HL-60 (cell line): ENCODE measurements at places on chromosomes 6 and 20.

DNA sequence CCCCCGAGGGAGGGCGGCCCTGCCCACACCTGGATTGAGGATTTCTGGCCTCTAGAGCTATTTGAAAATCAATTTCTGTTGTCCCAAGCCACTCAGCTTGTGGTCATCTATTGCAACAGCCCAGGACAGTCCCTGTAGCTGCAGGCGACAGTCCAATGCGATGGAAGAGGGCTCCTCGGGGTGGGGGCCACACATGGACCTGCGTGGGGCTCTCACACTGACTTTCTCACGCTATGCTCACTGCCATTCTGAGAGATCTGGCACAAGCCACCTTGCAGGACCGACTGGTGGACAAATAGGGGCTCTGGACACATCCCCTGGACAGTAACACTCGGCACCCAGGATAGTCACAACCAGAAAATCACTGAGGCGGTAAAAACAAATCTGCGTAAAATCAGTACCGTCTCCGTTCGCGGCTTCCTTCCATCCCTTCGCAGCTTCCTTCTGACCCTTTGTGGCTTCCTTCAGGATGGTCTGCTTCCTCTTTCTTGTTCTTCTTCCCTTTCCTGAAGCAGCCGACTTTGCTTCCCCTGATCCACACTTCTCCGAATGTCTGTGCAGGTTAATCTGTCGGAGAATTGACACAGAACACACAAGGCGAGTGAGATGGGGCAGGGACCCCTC, 21.8 kb downstream of the CTCFL start:
- peak; percentile 67 for DNase-seq

DNA sequence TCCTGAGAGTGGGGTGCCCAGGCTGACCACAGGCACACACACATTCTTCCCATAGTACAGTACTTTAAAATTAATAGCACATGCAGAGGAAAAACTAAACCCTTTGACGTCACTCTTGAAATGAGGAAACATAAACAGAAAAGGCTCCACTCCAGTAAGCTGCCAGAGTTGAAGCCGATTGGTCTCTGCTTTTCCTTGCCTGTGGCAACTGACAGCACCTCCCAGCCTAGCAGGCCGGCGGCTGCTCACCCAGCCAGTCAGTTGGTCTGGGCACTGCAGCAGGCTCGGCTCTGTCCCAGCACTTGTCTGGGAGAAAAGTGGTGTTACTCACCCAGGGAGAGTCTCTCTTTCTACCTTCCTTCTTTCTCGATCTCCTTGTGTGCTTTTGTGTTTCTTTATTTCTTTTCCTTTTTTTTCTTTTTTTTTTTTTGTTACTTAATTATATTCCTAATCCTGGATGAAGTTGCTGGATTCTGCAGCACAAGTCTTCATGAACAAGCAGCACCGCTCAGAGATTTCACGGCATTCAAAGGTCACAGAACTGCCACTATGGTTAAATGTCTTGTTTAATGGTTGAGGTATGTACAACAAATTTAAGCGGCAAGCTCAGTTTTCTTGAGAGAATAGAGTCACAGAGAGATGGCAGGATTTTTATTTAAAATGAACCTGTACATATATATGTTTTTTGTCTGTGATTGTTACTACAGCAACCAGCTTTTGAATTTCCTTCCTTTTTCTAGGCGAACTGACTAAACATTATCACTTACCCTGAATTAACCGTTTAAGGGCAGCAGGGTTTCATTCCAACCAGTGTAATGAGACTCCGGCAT, at the start of gene PDE7B:
PDE7B (plus strand) TSS at position 260 of the 830 bp plus-strand sequence.
- peak; percentile 14 for DNase-seq

GRCh38 chr6:154864066-154864430, 130.8 kb downstream of the SCAF8 start:
- no peak for DNase-seq

- no peak for DNase-seq
These were observed 31.1 kb downstream of the ARFGEF2 start for GRCh38 chr20:48952656-48953055.

GRCh38 chr6:100452998-100453397, 11.7 kb downstream of the SIM1 start:
- DNase-seq = no peak

- peak; percentile 85 for DNase-seq
These were observed 33.7 kb downstream of the PYGB start for GRCh38 chr20:25281541-25281991.

DNA sequence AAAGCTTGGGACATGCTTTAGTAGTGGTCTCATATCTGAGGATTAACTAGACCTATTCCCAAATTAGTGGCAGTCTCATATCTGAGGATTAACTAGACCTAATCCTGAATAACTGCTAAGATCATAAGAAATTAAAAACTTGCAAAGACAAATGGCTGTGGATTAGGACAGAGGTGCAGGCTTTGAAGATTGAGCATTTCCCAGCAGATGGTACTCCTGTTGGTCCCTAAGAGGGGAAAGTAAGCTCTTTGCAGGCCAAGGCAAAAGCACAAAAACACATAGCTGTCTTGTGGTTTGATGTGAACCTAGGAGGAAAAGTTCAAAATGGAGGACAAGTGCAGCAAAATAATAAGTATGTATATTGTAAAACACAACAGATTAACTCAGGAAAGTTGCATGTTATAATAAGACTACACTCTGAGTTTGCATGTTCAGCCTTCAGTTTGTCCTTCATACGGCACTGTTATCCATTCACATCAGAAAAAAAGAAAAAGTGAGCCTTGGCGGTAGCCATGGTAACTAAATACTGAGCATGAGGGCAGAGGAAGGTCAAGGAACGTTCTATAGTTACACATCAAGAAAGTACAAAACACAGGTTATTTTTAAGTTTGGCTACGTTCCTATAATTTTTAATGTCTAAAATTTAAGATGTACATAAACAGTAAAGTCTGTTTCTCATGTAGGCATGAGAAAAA, 62.8 kb downstream of the FILIP1 start:
- DNase-seq = no peak

- no peak for DNase-seq
These were observed 45.6 kb upstream of the MRPS10 start for GRCh38 chr6:42263165-42263728.
